GM12892 (cell line): ENCODE measurements at places on chromosomes 2 and 18.

GRCh38 chr2:84474176-84474575 lies 15.1 kb upstream of the SUCLG1 start:
- DNase-seq = no peak

- DNase-seq = peak; percentile 9
Observed at GRCh38 chr2:47903781-47904490, 2.4 kb downstream of the FBXO11 start.

GRCh38 chr2:75570948-75571729 lies 10.4 kb upstream of the EVA1A start:
- no peak for DNase-seq

DNA sequence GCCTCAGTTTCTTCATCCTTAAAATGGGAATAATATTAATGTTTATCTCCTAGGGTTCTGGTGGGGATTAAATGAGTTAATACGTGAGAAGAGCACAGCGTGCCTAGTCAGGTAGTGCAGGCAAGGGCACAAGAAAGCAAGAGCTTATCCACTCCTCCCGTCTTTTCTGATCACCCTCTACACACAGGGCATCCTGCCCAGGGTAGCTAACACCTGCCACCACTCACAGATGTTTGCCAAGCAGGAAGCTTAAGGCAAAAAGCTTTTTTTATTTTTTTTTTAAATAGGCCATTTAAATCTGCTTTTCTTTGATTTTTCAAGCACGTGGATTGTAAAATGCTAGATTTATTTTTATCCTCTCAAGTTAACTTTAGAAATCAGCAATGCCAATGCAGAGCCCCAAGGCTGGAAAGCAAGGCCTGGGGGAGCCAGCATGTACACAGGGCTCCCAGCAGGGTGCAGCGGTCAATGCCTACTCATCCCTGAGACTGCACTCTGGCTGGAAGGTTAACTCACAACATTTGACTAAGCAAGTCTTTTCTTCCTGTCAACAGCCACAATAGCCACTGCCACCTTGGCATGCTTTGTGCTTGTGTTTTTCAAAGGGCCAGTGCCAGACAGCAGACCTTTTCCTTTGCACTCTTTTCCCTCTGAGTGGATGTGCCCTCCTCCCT lies 86.5 kb upstream of the ACAA2 start:
- DNase-seq = no peak

GRCh38 chr2:39140322-39140847 lies 19.5 kb upstream of the SOS1 start:
- DNase-seq = no peak

GRCh38 chr2:136225950-136226835 lies 108.2 kb upstream of the CXCR4 start:
- no peak for DNase-seq

DNA sequence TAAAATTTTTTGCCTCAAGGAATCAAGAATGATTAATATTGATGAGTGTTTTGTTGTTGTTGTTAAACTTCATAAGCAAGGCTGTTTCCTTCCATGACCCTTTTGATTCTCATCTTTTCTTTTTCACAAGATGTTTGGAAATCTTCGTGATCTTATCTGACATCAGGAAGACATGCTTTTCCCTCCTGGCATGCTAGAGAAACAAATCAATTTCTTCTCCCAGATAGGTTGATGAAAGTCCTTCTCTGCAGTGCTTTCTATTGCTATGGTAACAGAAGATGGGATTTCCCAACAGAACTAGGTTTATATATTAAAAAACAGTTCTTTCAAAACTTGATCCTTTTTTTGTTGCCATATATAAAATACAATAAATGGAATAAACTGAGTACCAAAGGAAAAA lies 85.2 kb downstream of the EML6 start:
- no peak for DNase-seq

- peak; percentile 62 for DNase-seq
Observed at GRCh38 chr2:74919827-74920226, 38.6 kb upstream of the POLE4 start.
